ENCODE measurements at places on chromosomes 16 and 17.

DNA sequence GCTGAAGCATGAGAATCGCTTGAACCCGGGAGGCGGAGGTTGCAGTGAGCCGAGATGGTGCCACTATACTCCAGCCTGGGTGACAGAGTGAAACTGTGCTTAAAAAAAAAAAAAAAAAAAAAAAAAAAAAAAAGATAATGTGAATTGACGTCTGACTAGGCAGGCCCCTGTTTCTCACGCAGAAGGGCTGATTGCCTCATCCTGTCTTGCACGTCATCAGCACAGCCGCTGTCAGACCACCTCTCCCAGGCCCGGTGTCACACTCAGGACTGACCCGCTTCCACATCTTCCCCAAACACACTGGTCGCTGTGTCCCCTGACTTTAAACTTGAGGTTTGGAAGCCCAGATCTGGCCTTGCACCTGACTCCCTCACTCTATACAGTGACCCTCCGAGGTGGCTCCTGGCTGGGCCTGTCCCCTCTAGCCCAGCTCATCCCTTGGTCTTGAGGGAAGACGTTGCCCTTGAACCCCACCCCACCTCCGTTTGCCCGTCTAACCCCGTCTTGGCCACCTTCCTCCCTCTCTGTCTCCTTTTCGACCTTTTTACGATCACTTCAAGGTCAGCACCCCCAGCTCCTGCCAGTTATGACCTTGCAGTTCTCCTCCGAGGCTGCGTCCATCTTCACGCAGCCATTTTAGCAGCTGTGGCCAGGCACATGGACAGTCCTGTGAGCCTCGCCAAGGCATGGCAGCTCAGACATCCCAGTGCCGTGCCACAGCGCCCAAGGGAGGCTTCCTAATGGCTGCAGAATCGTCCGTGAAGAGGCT lies 149.9 kb upstream of the PLCG2 start:
- DNase-seq = no peak

GRCh38 chr17:27947005-27947406 lies 53.8 kb upstream of the LYRM9 start:
- no peak for DNase-seq

GRCh38 chr16:23734176-23734893 lies 20.5 kb upstream of the CHP2 start:
- no peak for DNase-seq

- DNase-seq = no peak
Observed at GRCh38 chr16:83338941-83339340, 468.8 kb upstream of the HSBP1 start.

DNA sequence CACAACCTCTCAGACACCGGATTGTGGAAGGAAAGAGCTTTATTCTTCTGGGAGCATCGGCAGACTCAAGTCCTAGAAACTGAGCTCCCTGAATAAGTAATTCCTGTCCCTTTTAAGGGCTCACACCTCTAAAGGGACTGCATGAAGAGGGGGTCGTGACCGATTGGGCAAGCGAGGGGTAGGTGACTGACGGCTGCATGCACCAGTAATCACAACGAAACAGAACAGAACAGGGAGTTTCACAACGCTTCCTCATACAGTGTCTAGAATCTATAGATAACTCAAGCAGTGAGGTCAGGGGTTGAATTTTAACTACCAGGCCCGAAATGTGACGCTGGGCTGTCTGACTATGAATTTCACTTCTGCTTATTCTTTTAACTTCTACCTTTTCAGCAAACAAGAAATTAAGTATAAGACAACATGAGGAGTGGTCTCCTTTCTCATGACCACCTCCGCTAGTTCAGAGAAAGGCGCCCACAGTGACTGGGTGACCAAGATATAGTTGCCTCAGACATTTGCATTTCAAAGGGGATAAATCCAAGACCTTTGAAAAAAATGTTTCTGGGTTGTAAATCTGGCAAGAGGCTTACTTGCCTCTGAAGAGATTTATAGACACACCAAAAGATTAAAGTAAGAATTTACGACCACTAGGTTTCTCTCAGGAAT lies 88.4 kb upstream of the ATF7IP2 start:
- no peak for DNase-seq

GRCh38 chr16:57470711-57471110 lies 8.2 kb downstream of the POLR2C start:
- no peak for DNase-seq

- DNase-seq = no peak
Observed at GRCh38 chr17:76531486-76532038, 5.9 kb downstream of the CYGB start.

DNA sequence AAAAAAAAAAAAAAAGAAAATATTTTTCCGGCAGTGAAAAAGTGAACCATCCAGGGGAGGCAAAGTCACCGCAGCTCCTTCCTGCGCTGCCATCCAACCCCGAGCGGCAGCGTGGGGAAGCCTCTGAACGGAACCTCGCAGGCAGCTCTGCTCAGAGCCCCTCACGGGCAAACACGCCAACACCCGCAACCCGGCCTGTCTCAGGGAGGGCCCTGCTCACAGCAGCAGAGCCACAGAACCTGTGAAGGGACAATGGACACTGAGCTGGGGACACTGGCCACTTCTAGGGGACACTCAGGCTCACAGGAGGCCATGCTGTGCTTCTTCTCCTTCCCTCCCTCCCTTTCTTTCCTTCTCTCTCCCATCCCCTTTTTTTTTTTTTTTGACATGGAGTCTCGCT lies 21.4 kb upstream of the APRT start:
- DNase-seq = no peak

DNA sequence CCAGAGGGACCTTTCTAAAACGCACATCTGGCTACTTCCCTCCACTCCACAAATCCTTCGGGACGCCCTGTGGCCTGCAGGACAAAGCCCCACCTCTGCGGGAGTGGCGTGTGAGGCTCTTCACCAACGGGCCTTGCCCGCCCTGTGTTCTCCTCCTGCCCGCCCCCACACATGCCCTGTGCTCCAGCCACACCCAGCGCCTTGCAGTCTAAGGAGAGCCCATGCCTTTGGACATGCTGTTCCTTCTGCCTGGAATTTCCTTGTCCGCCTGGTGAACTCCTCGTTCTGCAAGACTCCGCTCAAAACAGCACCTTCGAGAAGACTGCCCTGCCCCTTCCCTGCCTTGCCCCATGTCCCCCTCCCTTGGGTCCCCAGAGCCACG lies 7.4 kb downstream of the ELOB start:
- no peak for DNase-seq

DNA sequence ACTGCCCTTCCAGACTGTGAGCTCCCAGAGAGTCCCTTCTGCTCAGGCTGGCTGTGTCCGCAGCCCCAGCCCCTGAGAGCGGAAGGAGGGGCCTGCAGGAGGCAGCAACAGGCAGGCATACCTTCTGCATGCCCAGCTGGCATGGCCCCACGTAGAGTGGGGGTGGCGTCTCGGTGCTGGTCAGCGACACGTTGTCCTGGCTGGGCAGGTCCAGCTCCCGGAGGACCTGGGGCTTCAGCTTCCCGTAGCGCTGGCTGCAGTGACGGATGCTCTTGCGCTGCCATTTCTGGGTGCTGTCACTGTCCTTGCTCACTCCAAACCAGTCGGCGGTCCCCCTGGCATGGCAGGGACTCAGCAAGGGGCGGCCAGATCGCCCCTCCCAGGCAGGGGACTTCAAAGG lies 9.0 kb downstream of the RHBDF1 start:
- DNase-seq = no peak

DNA sequence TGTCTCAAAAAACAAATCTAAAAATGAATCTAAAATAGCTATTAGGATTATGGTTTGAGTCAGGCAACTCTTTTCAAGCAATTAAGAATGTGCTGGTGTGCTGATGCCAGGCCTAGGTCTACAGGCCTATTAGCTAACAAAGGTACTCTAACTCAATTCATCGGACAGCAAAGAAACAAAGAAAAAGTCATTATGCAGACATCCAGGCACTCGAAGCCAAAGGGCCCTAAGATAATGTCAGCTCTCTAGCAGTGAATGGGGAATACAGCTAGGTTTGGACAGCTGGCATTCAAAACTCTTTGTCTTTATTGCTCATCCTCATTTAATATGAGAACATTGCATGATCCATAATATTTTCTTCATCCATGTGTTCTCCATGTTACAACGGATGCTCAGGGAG lies 108.5 kb downstream of the TMEM114 start:
- DNase-seq = no peak

GRCh38 chr17:60641810-60642220 lies 35.8 kb upstream of the BCAS3 start:
- DNase-seq = peak; percentile 48

DNA sequence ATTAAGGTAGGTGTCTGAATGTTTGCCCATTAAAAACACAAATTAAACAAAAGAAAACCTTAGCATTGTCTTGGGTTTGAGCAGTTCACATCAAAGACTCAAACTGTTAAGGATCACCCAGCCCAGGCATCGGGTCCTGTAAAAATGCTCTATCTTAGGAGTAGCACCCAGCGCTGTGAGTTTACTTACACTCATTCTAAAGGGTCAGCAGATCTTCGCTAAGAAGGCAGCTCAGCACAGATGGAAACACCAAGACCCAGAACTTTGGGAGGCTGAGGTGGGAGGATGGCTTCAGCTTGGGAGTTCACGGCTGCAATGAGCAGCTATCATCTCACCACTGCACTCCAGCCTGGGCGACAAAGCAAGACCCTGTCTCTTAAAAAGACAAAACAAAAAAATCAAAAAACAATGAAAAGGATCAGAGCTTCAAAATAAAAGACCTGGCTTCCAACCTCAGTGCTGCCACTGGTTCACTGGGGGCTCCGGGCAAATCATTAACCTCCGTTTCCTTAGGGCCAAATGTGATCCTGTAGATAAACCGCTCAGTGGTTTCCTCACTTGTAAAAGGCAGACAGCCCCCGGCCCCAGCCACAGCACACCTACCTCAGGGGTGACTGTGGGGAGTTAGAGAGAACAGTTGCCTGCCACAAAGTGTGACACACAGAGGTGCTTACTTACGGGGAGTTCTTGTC lies 11.1 kb downstream of the COG1 start:
- no peak for DNase-seq
